ENCODE measurements at places on chromosomes 7 and 10.

DNA sequence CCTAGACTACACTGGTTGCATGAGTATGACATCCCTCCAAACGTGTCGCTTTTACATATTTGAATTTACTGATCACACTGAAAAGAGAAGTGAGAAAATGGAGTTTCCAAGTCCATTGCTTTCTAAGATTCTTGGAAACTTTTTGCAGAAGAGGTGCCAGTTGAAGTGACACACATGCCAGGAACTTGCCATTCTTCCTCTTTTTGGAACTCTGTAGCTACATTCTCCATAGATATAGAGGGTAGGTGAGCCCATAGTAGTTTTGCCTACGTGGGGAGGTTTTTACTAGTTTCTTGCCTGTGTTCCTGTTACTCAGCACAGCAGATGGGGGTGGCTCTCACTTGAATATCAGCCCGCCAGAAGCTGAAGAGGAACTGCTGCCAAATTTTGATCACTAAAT, 286.6 kb upstream of the NRP1 start:
- no peak for DNase-seq

GRCh38 chr10:15035385-15036301, 8.1 kb upstream of the OLAH start:
- no peak for DNase-seq

- DNase-seq: no peak
Measured at GRCh38 chr7:44530990-44531389, 10.1 kb downstream of the NPC1L1 start.

- DNase-seq: no peak
Measured at GRCh38 chr10:58979711-58980110, 196.7 kb upstream of the PHYHIPL start.

DNA sequence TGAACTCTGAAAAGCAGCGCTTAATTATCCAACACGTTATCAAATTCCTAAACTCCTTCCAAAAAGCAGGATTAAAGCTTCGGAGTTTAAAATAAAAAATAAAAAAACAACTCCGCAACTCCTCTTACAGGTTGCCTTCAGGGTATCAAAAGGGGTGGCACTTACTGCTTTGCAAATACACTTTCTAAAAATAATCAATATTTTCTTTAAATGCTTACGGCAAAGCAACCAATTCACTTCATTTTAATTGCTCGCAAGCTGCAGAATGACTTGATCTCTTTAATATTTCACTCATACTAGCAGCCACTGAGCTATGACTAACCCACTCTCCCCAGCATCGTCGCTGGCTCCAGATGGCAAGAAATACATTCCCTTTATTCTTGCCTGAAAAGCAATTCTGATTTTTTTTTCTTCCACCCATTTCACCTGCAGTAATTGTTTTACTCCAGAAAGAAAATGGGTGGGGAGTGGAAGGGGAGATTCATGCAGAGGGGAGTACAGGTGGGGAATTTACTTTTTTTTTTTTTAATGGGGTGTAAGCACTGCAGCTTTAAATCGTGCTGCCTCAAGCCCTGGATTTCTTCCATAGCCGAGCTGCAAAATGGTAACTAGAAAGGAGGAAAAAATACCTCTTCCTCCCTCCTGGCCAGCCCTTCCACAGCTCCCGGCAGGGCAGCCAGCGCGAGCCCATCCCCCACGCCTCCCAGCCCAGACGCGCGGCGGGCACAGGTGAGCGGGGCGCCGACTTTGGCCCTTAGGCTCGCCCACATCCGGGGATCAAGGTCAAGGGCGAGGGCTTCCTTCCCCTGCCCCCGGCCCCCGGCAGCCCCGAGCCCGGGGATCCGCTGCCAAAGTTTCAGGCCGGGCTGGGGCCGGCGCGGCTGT, 54.2 kb upstream of the FHIP2A start:
- DNase-seq: peak; percentile 10

DNA sequence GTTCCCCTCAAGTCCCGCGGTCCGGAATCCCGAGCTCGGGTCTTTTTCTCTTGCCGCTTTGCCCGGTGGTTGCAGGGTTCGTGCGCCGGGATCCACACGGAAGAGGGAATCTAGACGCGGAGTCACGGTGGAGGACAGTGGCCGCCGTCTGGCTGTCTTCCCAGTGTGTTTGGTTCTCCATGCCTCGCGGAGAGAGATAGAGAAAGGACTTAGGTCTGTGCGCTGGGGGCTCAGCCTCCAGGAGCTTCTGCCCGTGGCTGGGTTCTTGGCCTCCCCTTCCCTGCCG, 1.6 kb downstream of the FFAR4 start:
- DNase-seq: no peak

All from stimulated activated naive CD8-positive, alpha-beta T cell treated with anti-CD3 and anti-CD28 coated beads, Interleukin-15, Interleukin-2, amounts not matched to agents 100 U/mL and 50 U/mL, for 24 hours (primary cell).